ENCODE measurements at places on chromosomes 12 and 14.

DNA sequence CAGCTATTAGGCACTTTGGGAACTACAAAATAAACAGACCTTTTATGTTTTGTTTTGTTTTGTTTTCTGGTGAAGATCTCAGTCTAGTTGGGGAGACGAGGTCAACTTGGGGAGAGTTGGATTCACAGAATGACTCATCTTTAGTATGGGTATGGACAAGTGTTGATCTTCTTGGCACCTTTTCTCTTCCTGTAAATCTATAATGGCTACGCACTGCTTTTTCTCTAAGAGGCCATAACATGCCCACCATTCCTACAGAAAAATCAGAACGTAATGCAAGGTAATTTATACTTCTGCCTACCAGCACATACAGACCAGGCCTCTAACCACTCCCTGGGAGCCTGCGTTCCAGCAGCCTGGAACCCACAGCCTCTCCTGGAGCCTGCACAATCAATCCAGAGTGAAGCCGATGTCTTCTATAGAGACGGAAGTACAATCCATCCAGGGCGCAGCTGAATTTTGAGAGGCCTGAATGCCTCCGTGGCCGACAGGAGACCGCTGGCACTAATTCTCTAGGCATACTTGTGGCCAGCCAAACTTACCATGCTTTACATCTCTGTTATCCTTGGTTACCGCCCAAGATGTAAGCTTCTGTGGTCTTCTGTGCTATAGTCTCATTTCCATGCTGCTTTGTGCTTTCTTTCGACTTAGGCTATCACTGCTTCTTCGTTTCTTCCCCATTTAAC is 717 bp downstream of the PPHLN1 start:
- DNase-seq: no peak

GRCh38 chr12:120970310-120970709 is 8.0 kb upstream of the HNF1A start:
- no peak for DNase-seq

GRCh38 chr12:24664161-24664880 is 284.6 kb downstream of the BCAT1 start:
- DNase-seq: no peak

GRCh38 chr12:65791400-65791799 is 32.9 kb upstream of the HMGA2 start:
- no peak for DNase-seq

DNA sequence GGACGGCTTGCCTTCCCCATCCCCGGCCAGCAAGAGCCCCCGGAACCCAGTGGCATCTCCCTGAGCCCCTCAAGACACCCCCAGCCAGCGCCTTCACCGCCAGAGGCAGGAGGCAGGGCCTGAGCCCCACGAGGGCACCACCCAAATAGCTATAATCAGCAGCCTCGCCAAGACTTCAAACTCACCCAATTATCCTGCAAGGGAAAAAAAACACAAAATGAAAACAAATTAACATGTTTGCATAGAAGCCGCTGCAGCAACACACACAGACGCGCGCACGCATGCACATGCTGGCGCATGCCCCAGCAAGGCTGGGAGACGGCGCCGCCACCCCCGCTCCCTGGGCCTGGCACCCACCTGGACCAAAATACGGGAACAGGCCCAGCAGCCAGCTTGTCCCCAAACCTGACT is 15.8 kb downstream of the FAM222A start:
- DNase-seq: no peak

- DNase-seq: no peak
These were observed 94.5 kb downstream of the TMEM132C start for GRCh38 chr12:128361400-128361995.

GRCh38 chr12:52526511-52526951 is 6.3 kb upstream of the KRT5 start:
- DNase-seq: no peak

GRCh38 chr14:100067971-100068959 is 3.0 kb downstream of the EVL start:
- DNase-seq: no peak
